Effector memory CD8-positive, alpha-beta T cell (primary cell): ENCODE measurements at places on chromosomes 11 and 22.

DNA sequence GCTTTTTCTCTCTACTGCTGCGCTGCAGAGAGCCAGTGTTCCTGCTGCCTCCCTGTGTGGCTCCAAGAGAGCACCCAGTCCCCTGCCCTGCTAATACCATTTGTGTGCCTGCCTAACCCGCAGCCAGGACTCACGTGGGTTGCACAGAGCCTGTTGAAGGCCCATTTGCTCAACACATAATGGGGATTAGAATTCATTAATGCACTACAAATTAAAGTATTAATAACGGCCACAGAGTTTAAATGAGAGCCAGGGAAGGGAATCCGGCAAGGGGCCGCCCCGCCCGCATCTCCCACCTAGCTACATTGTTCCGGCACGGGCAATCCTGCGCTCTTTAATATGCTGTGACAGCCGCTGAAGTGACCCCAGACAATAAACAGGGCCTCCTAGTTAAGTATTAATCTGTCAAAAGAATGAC, 211.3 kb downstream of the NXPE2 start:
- no peak for DNase-seq

DNA sequence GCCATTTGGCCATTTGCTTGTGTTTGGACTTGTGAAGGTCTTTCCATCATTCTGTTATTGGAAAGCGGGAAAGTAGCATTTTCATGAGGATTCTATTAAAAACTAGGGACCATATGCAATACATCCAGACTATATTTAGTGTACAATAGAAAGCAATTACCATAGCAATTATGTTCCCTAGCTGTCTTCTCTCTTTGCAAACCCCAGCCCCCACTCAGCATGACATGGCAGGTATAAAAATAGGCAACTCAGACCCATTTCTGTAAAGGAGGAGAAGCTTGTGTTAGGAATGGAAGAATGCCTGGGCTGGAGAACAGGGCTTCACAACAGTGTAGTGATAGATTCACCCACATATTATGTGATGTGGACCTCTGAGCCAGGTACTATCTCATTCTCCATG, 12.4 kb downstream of the OR51B6 start:
- no peak for DNase-seq

GRCh38 chr11:32137263-32137662, 46.4 kb downstream of the RCN1 start:
- no peak for DNase-seq

DNA sequence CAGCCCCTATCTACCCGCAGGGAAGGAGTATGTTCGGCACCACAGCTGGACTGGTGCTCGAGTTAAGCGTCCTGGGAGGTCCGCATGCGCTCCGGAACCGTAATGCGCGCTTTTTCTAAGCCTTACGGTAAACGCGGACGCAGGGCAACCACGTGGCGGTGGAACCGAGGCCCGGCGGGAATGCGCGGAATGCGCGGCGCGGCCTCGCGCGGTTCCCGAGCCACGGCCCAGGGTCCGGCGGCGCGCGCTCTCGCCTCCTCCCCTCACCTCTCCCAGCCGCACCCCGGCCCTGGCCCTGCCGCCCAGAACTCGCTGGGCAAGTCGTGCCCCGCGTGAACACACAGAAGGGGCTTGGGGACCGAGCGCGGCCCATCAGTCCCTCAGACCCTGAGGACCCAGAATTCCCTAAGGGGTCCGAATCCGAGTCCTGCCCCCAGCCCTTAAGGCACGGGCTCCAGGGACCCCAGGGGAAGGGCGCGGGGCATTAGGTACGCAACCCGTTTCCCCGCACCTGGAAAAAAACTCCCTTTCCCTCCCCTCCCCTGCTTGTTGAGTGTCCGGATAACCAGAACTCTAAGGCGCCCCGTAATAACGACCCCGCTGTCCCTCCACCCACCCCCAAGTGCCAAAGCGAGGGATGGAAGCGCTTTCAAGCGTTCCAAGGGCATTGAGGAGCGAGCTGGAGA, 4.3 kb upstream of the CCND1 start:
- no peak for DNase-seq

DNA sequence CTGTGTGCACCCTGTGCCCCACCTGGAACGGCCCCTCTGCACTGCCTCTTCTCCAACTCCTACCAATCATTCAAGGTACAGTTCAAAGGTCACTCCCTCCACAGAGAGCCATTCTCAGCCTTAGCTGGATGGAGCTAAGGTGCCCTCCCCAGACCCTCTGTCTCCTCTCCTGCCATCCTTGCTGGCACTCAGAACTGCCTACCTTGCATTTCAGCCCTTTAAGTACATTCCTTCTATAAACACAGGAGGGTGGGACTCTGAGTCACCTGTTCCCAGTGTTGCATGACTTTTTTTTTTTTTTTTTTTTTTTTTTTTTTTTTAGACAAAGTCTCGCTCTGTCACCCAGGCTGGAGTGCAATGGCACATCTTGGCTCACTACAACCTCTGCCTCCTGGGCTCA, 8.6 kb downstream of the TTLL1 start:
- DNase-seq: no peak

DNA sequence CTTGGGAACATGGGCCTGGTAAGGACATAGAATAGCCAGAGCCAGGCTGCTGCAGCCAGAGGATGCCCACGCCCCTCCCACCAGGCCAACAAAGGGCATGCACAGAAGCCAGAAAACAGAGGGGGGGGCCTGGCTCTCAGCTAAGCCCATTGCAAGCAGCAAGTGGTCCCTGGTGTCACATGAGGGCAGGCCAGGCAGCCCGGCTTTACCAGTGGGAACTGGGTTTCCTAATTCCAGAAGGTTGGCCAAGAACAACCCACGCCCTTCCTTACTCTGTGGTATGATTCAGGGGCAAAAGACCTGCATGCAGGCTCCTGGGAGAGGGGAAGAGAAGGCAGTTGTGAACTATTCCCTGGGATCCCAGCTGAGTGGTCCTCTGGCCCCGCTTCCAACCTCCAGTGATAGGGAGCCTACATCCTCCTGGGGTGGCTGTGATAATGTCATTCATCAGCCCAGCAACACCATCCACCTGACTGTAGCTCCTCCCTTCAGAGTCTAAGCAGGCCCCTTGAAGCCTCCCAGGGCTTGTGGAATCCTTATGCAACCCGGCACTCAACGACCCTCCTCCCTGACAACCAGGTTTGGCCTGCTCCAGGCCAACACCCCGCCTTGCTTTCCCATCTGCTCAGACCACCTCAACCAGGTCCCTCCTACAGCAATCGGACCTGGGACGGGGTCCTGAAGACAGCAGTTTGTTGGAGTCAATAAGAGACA, 62.1 kb upstream of the LMO1 start:
- no peak for DNase-seq

- no peak for DNase-seq
Measured at GRCh38 chr11:134045799-134046635, 22.9 kb upstream of the JAM3 start.

DNA sequence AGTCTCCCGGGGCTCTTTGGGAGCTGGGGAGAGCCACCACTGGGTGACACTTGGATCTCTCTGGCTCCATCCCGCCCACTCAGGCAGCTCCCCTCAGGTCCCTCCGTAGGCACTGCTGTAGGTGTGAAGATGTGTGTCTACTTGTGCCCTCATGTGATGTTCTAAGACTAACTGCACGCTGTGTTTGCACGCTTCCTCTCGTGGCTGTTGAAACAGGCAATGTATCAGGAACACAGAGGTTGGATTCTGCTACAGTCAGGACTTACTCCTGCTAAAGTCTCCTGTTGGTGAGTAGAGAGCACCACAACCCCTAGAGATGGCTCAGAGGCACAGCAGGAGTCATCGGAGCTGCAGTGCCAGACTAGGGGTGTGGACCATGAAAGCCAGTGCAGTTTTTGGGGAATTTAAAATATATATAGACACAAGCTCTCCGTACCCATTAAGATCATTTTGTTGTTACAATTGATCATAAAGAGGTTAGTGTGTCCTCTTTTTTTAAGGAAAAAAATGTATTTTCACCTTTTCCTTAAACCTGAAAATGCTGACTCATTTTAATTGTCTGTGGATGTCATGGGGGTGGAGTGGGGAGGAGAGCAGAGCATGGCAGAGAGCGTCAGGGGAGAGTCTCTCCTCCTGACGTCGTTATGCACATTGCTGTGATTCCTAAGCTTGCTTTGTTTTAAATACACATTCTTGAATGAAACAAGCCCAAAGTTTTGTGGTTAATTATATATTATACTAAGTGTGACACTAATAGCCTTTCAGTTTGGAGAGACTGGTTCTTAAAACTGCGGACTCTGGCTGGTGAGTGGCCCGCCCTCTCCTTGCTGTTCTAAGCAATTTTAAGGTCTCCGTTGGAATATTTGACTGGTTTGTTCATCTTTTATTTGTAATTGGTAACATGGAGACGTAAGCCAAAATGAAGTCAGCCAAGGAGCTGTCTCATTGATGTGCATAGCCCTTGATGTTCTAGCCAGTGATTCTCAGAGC, 16.2 kb upstream of the CTTN start:
- no peak for DNase-seq

GRCh38 chr11:59152312-59152951, 9.8 kb downstream of the FAM111A start:
- no peak for DNase-seq

DNA sequence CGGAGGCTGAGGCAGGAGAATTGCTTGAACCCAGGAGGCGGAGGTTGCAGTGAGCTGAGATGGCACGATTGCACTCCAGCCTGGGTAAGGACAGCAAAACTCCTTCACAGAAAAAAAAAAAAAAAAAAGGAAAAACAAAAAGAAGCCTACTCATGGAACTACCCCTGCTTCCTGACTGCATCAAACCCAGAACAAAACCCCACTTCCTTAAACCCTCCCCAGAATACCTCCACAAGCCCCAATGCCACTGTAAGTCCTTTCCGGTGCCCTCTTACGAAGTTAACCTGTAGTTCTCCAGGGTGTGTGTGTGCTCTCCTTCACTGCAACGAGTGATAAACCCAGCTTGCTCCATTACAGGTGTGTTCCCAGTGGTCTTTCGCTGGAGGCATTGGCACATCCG, 8.6 kb upstream of the TOLLIP start:
- no peak for DNase-seq

DNA sequence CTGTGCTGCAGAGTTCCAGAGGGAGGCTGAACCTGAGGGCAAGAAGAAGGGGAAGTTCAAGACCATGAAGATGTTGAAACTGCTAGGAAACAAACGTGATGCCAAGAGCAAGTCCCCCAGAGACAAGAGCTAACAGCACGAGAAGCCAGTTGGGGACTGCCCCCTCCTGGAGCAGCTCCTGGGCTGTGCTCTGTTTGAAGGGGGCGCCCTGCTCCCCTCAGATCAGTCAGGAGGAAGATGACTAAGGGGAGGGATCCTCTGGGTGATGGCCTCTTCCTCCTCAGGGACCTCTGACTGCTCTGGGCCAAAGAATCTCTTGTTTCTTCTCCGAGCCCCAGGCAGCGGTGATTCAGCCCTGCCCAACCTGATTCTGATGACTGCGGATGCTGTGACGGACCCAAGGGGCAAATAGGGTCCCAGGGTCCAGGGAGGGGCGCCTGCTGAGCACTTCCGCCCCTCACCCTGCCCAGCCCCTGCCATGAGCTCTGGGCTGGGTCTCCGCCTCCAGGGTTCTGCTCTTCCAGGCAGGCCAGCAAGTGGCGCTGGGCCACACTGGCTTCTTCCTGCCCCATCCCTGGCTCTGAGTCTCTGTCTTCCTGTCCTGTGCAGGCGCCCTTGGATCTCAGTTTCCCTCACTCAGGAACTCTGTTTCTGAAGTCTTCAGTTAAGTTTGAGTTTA, 12.6 kb downstream of the C22orf23 start:
- no peak for DNase-seq

- no peak for DNase-seq
Measured at GRCh38 chr11:40506226-40506625, 953.2 kb downstream of the LRRC4C start.

DNA sequence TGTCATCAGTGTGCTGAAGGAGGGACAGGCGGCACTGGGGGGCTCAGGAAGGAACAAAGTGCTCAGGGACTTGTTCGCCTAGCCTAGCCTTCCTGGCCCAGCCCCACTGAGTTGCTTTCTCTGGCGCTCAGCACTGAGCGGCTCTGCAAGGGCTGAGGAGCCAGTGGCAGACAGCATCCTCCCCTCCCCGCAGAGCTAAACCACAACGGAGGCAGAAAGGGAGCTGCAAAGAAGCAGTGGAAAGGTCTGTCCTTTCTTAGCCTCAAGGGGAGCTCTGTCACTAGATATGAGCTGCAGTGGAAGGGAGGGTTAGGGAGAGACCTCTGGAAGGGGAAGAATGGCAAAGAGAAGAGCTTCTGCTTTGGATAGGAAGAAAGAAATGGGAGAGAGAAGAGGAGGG, 89.7 kb upstream of the PHOX2A start:
- DNase-seq: no peak

DNA sequence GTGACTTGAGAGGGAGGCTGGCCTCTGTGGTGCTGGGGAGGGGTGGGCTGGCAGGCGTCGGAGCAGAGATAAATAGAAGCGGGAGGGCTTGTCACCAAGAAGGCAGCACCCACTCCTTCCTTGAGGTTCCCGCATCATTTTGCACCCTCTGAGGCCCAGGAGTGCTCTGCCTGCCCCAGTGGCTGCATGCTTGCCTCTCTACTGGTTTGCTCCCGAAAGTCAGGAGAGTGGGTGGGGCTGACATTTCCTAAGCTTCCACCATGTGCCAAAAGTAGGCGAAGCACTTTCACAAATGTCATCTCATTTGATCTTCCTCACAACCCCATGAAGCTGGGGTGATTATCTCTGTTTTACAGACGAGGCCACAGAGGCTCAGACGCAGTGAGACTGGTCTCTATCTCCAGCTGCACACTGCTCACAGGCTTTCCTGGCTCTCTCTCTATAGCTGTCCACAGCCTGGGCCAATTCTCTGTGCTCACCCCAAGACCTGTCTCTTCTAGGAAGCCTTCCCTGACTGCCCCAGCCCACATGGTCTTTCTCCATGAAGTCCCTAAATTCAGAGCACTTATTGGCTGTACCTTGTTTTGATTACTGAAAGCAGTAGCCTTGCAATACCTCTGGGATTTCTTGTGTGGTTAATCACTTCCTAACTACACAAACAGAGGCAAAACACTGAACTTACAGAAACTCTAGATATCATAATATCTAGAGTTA, 2.6 kb upstream of the UCP3 start:
- DNase-seq: peak; percentile 20

DNA sequence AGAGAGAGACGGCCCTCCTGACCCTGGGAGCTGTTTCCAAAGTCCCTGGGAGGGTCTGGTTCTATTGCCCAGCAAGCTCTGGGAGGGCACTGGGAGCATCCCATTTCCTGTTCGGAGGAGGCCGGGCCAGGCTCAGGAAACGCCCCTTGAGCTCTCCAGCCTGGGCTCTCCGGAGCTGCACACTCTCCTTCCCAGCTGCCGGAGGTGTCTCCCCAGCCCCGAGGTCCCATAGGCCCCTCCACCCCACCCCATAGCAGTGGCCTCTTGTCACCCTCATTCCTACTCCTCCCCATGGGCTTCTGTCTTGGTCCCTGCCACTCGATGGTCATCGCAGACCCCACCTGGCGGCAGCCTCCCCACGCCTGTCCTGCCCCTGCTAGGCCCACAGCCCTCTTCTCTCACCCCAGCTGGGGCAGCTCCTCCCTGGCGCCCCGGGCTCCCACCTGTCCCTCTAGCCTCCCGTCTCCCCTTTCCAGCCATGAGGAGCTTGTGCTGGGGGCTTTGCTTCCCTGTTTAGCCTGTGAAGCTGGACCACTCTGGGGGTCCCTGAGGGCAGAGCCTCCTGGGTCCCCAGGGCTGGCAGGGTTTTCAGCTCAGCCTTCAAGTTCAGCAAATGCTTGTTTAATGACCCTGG, 2.8 kb downstream of the TSPAN32 start:
- DNase-seq: no peak

GRCh38 chr11:10858439-10859325, 829 bp upstream of the ZBED5 start:
- DNase-seq: no peak

GRCh38 chr22:31926969-31927368, 17.4 kb upstream of the YWHAH start:
- no peak for DNase-seq
